ENCODE measurements at places on chromosomes 2 and 18.

DNA sequence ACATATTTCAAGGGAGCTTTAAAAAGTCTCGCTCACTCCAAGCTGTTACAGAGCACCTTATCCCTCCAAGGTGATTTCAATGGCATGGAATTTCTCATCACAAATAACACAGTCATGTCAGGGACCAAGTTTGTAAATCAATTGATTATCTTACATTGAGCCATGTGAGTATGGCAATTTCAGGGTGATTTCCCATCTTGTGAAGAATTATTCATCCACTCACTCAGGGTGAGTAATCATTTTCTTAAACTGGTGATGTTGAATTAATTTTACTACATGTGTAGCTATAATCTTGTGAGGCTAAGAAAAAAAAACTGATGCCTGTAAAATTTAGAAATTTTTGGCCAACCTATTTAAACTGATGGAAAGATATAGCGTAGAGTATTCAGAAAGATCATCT is 3.3 kb upstream of the ABCA12 start:
- no peak for DNase-seq

DNA sequence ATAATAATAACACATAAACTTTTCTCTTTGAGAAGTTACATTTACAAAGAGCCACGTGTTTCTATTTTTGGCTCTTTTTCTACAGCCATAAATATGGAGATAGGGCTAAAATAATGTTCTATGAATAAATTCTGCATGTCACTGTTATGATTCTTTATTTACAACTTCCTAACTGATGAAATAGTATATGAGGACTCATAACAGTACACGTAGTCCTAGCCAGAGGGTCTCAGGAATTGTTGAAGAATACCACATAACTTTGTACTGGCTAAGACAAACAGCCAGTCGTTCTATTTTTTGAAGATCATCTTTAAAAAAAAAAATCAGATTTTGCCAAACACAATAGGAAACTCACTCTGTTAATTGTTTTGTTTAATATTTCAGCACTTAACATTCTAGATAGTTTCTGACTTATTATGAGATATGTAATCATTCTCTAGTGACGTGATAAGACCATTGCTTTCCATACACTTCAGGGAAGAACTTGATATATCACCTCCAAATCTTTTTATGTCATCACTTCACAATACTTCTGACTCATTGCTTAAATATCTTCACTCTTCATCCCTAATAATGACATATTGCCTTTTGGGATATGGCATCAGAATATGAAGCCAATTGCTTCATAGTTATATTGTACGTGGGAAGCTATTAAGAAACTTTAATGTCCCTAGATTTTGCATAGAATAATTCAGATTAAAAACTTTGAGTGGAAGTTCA is 256.1 kb downstream of the XIRP2 start:
- no peak for DNase-seq

- DNase-seq = no peak
These were observed 6.5 kb downstream of the DGKD start for GRCh38 chr2:233360771-233361176.

GRCh38 chr18:939166-939565 is 34.5 kb downstream of the ADCYAP1 start:
- no peak for DNase-seq

- DNase-seq = no peak
These were observed 89.0 kb upstream of the HK2 start for GRCh38 chr2:74744731-74745515.

- DNase-seq = no peak
These were observed 23.4 kb upstream of the FAM110C start for GRCh38 chr2:69366-70344.

GRCh38 chr2:11203480-11203879 is 48.2 kb downstream of the SLC66A3 start:
- DNase-seq = no peak

GRCh38 chr18:50719471-50720324 is 100.1 kb downstream of the MRO start:
- DNase-seq = no peak

DNA sequence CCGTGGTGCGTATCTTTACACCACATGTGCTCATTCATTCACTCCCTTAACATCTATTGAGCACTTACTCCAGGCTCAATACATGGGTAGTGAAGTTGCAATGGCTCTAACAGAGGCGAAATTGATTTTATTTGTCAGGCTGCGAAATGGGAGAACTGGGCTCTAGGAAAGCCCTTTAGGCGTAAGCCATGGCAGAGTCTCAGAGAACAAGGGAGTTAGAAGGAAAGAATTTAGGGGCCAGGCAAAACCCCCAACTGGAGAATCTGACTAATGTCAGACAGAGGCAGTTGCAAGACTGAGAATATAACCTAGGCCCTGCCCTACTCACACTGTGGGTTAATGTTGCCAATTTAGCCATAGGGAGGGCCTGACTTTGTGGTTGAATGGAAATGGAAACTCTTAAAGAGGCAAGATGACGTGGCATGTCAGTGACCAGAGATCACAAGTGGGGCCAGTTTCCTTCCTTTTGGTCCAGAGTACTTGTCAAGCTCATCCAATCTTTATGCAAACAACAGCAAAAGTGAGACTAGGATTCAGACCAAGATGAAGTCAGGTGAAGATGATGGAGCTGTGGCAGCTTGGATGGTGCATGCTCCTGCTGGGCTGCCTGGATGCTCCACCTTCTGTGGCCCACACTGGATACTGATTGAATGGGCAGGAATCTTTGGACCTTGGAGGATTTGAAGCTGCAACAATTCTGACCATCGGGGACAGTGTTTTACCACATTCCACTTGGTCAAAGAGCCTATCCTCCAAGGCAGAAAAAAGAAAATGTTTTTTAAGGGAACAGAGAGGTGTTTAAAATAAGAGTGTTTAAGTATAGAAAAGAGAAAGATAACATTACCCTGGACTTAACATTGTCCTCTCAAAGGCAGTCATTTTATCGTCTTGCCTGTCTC is 92.2 kb downstream of the CAPN13 start:
- no peak for DNase-seq

- no peak for DNase-seq
These were observed 156.0 kb downstream of the GBX2 start for GRCh38 chr2:236012155-236012554.

DNA sequence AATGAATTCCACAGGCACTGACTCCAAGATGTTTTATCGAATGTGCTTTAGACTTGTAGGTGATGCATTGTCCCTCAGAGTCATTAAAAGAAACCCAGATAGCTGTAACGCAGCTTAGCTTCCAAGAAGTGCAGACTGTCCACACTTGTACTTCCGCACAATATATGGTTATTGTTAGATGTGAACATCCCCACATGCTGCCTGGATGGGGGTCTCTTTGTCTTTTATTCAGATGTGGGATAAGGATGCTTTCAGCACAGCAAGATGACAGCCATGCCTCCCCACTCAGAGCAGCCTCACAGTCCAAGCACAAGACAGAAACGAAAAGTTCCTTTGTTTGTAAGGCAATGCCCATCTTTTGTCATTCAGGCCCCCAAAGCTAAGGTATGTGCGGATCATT is 416.6 kb downstream of the HRH4 start:
- DNase-seq = no peak

DNA sequence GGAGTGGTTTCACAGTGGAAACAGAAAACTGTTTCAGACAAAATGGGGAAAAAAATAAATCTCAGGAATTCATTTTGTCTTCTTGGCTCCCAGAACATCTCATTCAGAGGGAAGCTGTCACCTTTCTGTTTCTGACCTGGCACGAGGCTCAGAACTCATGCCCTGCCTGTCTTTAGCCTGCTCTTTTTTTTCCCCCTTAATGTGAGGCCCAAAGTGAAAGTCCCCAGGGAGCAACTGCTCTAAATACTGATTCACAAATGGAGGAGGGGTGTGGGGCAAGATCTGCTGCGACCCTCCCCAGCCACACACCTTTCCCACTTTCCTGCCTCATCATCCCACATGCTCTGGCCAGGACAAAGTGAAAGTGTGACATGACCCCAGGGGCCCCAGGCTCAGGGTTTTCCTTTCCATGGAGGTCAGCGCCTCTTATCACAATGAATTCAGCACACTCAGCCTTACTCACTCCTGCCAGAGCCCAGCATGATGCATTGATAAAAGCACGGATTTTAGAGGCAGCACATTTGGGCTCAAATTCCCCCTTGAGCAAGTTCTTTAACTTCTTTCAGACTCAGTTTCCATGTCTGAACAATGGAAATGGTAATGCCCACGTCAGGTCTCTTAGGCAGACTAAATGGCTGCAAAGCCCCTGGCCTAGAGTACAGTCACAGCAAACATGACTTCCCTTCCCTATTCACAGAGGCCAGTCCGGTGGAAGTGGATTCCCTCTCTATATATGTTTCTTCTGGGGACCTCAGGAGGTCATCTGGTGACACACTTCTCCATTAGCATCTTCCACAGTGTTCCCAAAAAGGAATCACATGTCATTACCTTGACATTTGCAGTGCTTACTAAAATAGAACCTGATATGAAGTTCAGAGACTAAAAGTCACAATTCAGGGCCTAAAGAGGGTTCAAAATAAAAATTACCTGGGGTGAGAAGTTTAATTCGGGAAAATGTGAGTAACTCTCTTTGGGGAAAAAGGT is 55.3 kb upstream of the TMEM163 start:
- no peak for DNase-seq

DNA sequence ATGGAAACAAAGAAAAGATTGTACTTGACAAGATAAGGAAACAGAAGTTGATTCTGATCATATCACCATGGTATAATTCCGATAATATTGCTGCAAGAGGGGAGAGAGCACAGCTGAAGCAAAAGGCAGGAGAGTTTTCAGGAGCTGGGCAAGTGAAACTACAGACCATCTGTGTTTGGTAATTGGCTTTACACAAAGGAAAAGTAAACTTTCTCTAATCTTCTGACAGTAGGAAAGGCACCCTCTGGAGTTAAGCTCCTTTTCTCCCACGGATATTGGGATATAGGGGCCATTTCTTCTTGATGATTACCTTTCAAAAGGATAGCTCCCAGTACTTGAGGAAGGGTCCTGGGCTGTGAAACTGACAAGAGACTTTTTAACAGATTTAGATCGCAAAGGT is 29.9 kb upstream of the REG3A start:
- DNase-seq = no peak

- no peak for DNase-seq
These were observed 521.0 kb downstream of the PLCL1 start for GRCh38 chr2:198325359-198325758.
